ENCODE measurements at places on chromosomes 12 and 14.

DNA sequence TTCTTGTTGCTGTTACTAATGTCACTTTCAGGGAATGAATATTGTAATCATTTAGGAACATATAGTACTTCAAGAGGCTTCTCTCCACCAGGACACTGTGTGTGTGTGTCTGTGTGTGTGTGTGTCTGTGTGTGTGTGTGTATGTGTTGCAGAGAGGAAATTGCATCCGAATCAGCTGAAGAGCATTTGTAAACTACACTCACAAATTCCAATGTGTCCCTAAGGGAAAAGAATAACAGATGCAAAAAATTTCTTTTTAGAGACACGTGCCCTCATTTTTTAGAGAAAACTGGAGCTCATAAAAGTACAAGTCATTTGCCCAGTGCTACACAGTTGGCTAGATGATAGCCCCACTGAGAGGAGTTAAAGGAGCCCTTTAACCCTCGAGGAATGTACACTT, 168.8 kb downstream of the ANO4 start:
- no peak for DNase-seq

- no peak for DNase-seq
Observed at GRCh38 chr12:32603071-32603470, 76.0 kb upstream of the DNM1L start.

- no peak for DNase-seq
Observed at GRCh38 chr12:101877806-101878242, 444 bp downstream of the DRAM1 start.

GRCh38 chr14:65352964-65353530, 59.5 kb upstream of the FUT8 start:
- no peak for DNase-seq

- no peak for DNase-seq
Observed at GRCh38 chr14:103348154-103348553, 14.1 kb downstream of the EIF5 start.

DNA sequence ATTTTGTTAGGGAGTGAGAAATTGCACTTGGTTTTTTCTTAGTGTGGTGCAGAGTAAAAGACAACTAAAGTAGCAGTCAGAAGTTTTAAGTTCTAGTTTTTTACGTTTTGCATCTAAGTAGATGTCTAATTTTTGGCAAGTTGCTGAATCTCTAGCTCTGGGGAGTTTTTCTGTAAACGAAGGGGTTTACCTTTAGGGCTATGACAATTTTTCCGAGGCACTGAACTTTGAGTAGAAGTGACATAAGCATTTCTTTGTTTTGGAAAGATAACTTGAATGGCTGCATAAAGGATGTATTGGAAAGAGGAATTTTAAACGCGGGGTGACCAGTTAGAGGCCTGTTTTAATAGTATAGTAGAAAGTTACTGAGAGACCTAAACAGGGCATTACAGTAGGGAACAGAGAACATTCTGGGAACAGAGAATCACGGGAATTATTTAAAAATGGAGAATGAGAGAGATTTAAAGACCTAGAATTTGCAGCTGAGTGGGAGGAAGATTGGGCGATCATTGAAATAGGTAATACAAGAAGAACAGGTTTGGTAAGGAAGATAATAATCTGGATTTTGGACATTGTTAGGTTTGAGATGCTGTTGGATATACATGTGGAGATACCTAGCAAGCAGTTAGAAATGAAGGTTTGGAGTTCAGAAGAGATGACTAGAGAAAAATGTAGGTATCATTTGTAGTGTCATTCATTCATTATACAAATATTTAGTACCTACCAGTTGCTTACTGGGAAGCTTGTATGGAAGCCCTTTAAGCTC, 1.2 kb downstream of the ZNF410 start:
- no peak for DNase-seq

- no peak for DNase-seq
Observed at GRCh38 chr12:57031138-57031725, 14.9 kb upstream of the TAC3 start.

GRCh38 chr14:33692762-33693161, 258.1 kb downstream of the EGLN3 start:
- DNase-seq: no peak

GRCh38 chr14:90828642-90829487, 12.6 kb upstream of the TTC7B start:
- no peak for DNase-seq

GRCh38 chr14:91257328-91258010, 13.0 kb upstream of the GPR68 start:
- no peak for DNase-seq

DNA sequence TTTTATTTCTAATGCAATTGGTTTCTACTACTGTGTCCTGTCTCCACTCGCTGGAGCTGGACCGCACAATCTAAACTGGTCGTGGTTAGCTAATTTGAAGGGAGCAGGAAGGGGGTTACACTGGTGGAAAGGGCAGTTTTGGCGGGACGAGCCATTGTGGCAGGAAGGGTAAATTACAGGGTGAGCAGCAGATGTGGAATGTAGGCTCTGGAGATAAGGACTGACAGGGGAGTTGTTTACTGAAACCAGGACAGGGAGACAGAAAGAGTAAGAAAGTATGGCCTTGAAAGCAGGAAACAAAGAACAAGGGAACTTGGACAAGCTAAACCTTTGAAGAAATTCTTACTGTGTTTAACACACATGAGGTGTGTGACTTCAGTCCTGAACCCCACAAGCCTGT, 147.8 kb downstream of the ATXN7L3B start:
- no peak for DNase-seq

GRCh38 chr12:64670919-64671639, 60.8 kb downstream of the RASSF3 start:
- no peak for DNase-seq

- no peak for DNase-seq
Observed at GRCh38 chr12:116657921-116658495, 79.9 kb downstream of the SPRING1 start.

DNA sequence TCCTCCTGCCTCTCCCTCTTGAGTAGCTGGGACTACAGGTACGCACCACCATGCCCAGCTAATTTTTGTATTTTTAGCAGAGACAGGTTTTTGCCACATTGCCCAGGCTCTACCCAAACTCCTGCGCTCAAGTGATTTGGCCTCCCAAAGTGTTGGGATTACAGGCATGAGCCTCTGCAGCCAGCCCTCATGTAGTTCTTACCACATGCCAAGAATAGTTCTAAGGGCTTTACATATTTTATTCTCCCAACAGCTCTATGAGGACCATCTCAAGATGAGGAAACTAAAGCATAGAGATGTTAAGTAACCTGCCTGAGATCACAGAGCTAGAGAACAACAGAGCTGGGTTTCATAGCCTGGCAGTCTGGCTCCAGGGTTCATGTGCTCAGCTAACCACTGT, 37.9 kb upstream of the ALDH2 start:
- no peak for DNase-seq

DNA sequence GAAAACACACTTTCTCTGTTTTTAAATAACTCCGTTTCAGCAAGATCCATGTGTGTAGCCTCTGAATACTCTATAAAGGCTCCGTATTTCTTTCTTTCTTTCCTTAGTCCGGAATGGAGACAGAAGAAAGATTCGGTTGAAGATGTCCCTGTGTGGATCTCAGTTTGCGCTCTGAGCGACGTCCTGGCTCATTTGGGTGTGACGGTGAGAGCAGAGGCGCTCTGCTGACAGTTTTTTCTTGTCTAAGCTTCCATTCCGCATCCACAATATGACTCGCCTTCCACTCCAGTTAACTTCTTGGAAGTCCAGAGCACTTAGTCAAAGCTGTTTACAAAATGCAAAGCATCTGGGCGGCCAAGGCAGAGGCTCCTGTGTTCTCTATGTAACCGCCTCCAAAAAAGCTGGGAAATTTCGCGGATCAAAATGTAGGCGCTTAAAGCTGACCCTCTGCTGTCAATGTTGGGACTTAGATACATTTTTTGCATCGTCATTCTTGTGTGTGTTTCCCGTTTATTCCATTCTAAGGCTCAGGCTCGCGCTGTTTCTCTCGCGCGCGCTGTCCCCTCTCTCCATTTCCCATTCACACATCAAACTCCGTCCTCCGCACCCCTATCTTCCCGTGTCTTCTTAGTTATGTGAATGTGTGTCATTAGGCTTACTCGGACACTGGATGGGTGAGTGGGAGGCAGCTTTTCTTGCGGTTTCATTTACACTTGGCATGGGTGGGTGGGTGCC, 880 bp upstream of the FLRT2 start:
- no peak for DNase-seq

DNA sequence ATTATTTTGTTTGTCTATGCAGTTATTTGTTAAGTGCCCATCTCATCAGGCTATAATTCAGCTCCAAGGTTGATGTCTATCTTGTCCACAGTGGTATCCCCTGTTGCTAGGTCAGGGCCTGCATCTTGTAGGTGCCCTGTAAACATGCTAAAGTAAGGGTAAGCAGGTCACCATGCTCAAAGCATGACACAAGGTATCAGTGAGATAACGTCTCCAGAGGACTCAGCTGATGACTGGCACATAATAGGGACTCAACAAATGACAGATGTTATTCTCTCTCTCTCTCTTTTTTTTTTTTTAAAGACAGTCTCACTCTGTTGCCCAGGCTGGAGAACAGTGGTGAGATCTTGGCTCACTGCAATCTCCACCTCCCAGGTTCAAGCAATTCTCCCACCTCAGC, 2.3 kb downstream of the SDSL start:
- DNase-seq: no peak

GRCh38 chr14:99069946-99070345, 202.1 kb downstream of the BCL11B start:
- no peak for DNase-seq

DNA sequence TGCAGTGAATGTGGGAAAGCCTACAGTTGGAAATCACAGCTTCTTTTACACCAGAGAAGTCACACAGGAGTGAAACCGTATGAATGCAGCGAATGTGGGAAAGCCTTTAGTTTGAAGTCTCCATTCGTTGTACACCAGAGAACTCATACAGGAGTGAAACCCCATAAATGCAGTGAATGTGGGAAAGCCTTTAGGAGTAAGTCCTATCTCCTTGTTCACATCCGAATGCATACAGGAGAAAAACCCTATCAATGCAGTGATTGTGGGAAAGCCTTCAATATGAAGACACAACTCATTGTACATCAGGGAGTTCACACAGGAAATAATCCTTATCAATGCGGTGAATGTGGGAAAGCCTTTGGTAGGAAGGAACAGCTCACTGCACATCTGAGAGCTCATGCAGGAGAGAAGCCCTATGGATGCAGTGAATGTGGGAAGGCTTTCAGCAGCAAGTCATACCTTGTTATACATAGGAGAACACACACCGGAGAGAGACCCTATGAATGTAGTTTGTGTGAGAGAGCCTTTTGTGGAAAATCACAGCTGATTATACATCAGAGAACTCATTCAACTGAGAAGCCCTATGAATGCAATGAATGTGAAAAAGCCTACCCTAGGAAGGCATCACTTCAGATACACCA, 24.6 kb downstream of the ZNF26 start:
- no peak for DNase-seq

DNA sequence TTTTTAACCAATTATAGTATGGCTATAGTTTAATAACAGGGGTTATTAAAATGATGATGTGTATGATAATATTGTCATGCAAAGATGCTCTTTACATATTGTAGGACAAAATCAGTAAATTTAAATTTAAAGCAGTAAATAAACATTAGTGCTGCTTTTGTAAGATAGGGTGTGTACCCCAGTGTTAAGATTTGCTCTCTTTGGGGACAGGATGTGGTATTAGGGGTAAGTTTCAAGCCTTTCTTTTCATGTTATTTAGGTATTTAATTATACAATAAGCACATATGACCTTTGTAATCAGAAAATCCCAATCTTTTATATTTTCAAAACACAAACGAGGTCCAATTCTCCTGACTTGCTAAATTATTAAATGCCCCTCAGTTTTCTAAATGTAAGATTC, 39.7 kb upstream of the RPH3A start:
- DNase-seq: no peak

DNA sequence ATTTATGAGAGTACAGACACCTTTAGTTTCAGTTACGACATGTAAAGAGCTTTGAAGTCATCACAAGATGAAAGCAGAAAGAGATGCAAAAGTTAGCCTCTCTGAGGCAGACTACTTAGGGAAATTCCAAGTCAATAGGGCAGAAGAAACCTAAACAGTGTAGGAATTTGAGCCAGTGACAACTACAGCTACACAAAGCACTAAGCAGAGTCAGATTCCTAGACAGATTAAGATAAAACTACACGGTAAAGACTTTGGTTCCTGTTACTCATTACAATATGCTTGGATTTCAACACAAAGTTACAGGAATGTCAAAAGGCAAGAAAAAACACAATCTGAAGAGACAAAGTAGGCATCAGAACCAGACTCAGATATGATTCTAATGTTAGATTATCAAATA, 1302.3 kb downstream of the FSCB start:
- DNase-seq: no peak

DNA sequence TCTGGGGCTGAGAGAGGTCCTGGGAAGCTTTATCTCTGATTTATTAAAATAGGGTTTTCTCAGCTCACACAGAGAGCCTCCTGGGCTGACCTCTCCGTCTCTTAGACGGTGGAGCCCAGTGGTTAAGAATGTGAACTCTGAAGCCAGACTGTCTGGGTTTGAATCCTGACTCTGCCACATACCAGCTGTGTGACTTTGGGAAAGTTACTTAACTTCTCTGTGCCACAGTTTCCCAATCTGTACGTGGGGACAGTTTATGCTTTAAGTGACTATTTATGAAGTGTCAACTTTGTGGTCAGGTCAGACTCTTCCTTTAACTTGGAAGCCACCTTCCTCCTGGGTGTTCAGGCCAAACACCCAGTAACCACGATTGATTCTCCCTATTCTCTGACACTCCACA, 290.9 kb downstream of the AACS start:
- DNase-seq: no peak

GRCh38 chr12:14283489-14284144, 81.9 kb upstream of the ATF7IP start:
- no peak for DNase-seq

GRCh38 chr12:117360222-117360550, 1.2 kb downstream of the NOS1 start:
- no peak for DNase-seq

DNA sequence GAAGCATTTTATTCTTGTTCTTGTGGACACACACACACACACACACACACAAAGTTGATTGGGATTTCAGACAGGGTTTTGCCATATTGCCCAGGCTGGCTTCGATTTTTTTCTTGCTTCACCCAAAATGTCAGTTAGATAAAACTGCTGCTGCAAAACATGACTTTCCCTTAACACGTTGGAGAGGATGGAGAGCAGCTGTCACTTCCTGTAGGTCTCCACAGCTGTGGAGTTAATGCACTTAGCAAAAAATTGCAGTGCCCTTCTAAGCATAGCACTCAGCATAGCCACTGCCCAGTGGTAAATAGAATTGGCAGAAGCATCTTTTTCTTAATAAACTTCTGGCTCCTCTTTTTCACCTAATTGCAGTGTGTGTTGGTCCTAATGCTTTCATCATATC, 54.5 kb downstream of the PDZRN4 start:
- no peak for DNase-seq

- DNase-seq: no peak
Observed at GRCh38 chr14:45091710-45092109, 7.8 kb downstream of the PRPF39 start.

GRCh38 chr12:42180990-42181596, 36.4 kb upstream of the GXYLT1 start:
- DNase-seq: no peak

- DNase-seq: no peak
Observed at GRCh38 chr14:34014936-34015335, 64.1 kb upstream of the EGLN3 start.

- no peak for DNase-seq
Observed at GRCh38 chr14:77372304-77372841, 4.5 kb downstream of the TMED8 start.
